ENCODE measurements at places on chromosomes 7 and 10. TPM values are rescaled to one million over a fixed set of nuclear protein-coding genes. Genes with fewer than 3 reads are reported as not detected.

The HKDC1 gene
- total RNA-seq, result not detected

The DNMBP gene
- 2.4 TPM for total RNA-seq

The ADCYAP1R1 gene
- total RNA-seq, result not detected

The TAS2R5 gene
- total RNA-seq, result 1.6 TPM

The GIMAP7 gene
- 19.2 TPM for total RNA-seq

The PKD2L1 gene
- not detected for total RNA-seq

The CNNM1 gene
- total RNA-seq, result 0.23 TPM

The SFTPA1 gene
- total RNA-seq, result not detected

The AKR1D1 gene
- not detected for total RNA-seq

The GIMAP6 gene
- total RNA-seq, result 26.5 TPM

The HMX3 gene
- total RNA-seq, result 0.42 TPM

The CUZD1 gene
- total RNA-seq, result 2.9 TPM

The INPP5F gene
- 23.1 TPM for total RNA-seq

The DGKI gene
- total RNA-seq, result 2.0 TPM

The TRIM4 gene
- 24.7 TPM for total RNA-seq

The EVX1 gene
- not detected for total RNA-seq

The TMEM139 gene
- 0.52 TPM for total RNA-seq

The DYNC1I1 gene
- not detected for total RNA-seq

The GNAI1 gene
- 0.57 TPM for total RNA-seq

The RP9 gene
- total RNA-seq, result 22.0 TPM

The AGR3 gene
- not detected for total RNA-seq

The MSRB2 gene
- total RNA-seq, result 4.8 TPM

The TLX1 gene
- total RNA-seq, result not detected

The CPA5 gene
- total RNA-seq, result 2.1 TPM

The IDI2 gene
- total RNA-seq, result not detected

The GATAD1 gene
- 19.4 TPM for total RNA-seq

The SPAG6 gene
- total RNA-seq, result not detected

The HTR7 gene
- not detected for total RNA-seq

The ZC3HAV1 gene
- total RNA-seq, result 80.7 TPM

The LIPF gene
- not detected for total RNA-seq

The SPDYE8 gene
- not detected for total RNA-seq

The FAM204A gene
- 60.9 TPM for total RNA-seq

The ENTPD1 gene
- 9.7 TPM for total RNA-seq

The ERVW-1 gene
- total RNA-seq, result not detected

The DPCD gene
- 23.5 TPM for total RNA-seq

The COL26A1 gene
- total RNA-seq, result not detected

The FRAT1 gene
- total RNA-seq, result 3.4 TPM

The GIMAP2 gene
- total RNA-seq, result 30.6 TPM

The TRIM50 gene
- not detected for total RNA-seq

The CPA4 gene
- total RNA-seq, result not detected

The RNLS gene
- 6.2 TPM for total RNA-seq

The NKX2-3 gene
- not detected for total RNA-seq

The BMPER gene
- total RNA-seq, result not detected

The CDNF gene
- total RNA-seq, result 1.0 TPM
